Lung (tissue), 17 donors: ENCODE measurements at places on chromosomes 2 and 18.
A peak's percentile ranks its signal among the peaks of the same experiment; 100 is the strongest.

DNA sequence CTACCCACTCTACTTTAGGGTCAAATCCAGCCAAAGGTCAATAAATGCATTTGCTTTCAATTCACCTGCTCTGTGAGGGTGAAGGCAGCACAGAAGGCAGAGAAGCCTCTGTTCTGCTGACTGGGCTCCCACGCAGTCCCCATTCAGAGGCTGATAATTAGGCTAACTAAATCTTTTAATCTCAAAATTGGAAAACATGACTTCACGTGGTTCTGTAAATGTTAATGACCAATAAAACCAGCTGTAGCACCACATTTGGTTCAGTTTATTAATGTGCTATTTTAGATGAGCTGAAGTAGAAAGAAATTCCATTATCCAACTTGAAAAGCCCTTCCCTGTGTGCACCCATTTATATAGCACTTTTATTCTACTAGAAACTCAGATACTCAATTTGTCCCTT is 310.6 kb downstream of the C1D start:
- DNase-seq = no peak

GRCh38 chr18:6249788-6250187 is 164.9 kb downstream of the L3MBTL4 start:
- DNase-seq = no peak

DNA sequence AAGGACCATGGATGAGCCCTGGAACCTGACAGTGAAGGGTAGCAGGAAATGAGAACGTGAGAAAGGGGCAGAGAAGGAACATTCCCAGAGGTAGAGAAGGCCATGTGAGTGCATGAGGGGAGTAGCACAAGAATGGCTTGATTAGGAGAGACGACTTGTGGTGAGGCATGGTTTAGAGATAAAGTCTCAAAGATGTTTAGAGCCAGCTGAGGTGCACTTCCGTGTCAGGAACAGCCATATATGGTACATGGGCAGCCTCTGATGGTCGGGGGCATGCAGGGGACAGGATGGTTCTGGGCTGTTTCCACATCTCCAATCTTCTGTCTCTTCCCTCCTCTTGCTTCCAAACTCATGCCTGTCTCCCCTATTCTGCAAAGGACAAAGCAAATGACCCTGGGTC is 28.8 kb upstream of the EFEMP1 start:
- DNase-seq = no peak

DNA sequence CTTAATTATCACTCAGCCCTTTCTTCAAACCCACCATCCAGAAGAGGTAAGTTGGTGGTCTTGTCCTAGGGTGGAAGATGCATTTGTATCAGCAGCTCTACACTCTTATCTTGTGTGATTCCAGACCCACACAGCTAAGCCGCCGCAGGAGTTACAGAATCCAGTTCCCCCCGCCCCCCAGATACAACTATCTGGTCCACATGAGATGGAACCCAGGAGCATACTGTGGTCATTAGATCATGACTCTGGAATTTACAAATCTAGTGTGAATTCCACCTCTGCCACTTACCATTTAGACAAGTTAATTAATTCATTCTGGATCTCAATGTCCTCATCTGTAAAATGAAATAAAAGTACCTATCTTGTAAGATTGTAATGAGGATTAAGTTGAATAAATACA is 486.4 kb downstream of the BCL11A start:
- DNase-seq = no peak

- DNase-seq = no peak
Observed at GRCh38 chr2:15738225-15738546, 146.5 kb downstream of the DDX1 start.

DNA sequence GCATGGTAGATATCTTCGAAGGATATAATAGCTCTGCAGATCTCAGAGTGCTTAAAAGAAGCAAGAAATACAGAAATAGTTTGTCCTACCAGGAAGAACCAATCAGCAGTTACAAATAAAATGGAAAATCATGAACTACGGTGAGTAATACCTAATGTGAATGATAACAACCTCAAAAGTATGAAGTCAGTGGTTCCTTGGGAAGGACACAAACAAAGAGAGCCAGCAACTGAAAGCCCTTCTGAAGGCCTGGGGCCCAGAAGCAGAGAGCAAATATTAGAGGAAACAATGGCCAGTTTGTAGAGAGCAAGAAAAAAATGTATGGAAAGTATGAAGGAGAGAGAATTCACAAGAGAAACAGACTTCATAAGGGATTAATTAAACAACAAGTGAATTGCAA is 226.8 kb upstream of the CHST9 start:
- DNase-seq = no peak

DNA sequence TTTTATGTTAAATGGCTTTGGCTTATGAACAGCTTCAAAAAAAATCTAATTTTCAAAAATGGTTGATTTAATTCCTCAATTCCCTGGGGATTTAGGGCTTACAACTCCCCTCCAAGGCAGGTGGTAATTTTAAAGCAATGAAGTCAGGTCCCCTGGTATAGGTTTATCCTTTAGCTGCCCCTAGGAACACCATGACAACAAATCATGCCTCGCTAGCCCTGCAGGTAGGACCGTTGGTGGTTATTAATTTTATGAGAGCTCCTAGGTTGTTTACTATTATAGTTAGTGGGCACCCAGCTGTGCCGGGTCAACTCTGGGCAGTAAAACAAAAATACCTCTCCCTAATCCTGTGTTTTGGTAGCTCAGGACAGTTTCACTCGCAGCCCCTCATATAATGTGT is 26.2 kb upstream of the MBOAT2 start:
- no peak for DNase-seq

GRCh38 chr2:120765678-120766469 is 30.2 kb downstream of the GLI2 start:
- peak; percentile 97 for DNase-seq

GRCh38 chr2:217293046-217293445 is 433.2 kb upstream of the TNP1 start:
- no peak for DNase-seq

DNA sequence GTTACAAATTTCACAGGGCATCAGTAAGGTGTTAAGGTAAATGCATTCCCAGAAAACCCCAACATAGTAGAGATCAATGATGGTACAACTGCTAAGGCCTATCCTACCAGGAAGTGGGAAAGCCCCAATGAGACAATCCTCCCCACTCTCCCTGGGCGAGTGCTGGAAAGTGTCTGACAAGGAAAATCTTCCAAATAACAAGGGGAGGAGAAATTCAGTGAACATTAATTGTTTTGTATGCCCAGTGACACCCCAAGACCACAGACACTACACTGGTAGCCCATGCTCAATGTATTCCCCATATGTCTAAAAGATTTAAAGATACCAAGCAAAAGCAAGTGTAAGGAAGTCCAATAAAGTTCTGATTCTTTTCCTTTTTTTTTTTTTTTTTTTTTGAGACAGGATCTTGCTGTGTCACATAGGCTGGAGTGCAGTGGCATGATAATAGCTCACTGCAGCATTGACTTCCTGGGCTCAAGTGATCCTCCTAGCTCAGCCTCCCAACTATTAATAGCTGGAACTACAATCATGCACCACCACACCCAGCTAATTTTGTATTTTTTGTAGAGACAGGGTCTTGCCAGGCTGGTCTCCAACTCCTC is 24.7 kb downstream of the B4GALT6 start:
- DNase-seq = no peak

GRCh38 chr2:31075941-31076590 is 62.2 kb downstream of the GALNT14 start:
- DNase-seq = no peak

GRCh38 chr2:111897630-111897923 is 830 bp upstream of the MERTK start:
- no peak for DNase-seq

DNA sequence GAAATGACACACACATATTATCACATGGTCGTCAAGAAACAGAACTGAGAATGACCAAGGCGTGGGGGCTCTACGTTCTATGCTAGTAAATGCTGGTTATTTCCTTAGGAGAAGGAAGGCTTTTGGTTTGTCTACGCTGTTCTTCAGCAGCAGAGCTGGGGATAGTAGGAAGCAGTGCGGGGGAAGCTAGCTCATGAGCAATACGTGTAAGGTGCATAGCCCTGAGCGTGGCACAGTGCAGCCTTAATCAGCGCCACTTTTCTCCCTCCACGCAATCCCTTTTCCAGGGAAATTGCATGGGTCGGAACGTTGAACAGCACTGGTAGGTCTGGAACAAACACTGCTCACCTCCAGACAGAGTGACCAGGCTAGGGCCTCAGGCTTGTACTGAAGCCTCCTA is 199.6 kb upstream of the FBXO11 start:
- no peak for DNase-seq

DNA sequence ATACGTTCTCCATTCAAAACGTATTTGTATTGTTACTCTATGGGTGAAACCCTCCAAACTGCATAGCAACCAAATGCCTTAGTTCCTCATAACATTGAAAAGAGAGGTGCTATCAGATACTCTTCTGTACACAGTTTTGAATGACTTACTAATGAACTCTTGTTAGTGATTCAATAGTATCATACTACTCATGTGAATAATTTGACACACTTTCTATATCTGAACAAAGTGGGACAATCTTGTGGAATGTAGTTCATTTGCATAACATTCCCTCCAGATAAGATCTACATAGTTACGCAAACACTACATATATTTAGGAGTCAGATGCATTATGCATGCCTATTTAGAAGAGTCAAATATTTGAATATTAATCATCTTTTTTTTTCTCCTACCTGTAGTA is 232.0 kb upstream of the NRXN1 start:
- no peak for DNase-seq

DNA sequence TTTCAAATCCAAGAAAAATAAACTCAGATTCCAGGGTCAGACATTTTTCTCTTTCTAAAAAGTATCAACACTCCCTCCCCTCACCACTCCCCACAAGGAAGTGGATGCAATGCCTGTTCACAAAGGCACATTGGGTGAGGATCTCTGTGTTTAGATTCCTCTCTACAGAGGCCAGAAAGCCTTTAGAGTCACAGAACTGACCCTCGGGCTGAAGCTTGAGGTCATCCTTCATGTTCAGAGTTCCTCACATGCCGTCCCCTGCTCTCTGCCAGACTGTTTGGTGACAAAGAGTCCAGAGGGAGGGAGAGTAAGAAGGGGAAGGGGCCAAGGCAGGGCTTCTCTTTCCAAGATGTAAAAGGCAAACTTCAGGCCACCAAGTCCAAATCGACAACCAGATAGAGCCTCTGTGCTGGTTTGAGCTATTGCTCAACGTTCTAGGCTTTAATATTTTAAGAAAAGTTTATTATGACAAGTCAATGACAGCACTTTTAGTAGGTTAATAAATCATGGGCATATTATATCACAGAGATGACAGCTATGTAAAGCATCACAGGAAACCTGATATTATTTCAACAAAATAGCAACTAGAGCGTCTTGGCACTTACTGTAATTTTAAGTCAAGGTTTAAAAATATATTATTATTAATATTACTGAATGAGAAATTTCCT is 269.4 kb downstream of the ETAA1 start:
- no peak for DNase-seq

GRCh38 chr2:12363569-12363968 is 353.2 kb upstream of the TRIB2 start:
- DNase-seq = no peak

DNA sequence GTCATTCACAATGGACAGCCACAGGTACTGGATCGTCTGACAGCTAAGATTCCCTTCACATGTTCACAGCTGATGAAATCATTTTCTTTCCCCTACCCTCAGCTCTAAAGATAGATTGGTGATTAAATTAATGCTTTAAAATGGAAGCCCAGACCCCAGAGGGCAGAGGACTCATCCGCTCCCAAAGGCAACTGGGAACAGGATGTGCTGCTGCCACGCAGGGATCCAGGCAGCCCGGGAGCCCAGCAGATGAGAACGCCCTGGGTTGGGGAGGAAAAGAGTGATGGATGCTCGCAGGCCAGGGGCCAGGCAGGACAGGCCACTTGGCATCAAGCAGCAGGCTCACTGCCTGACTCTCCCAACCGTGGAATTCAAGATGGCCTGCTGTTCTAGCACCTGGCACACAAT is 41.3 kb downstream of the HDHD2 start:
- no peak for DNase-seq

GRCh38 chr2:1649103-1650084 is 94.9 kb downstream of the PXDN start:
- peak; percentile 7 for DNase-seq

GRCh38 chr18:76491776-76492668 is 3.0 kb downstream of the ZNF516 start:
- DNase-seq = peak; percentile 66
